Activated CD8-positive, alpha-beta memory T cell treated with anti-CD3 and anti-CD28 coated beads for 48 hours (primary cell): ENCODE measurements at places on chromosomes 6 and 20.

GRCh38 chr6:117298941-117299340, 33.6 kb downstream of the VGLL2 start:
- no peak for DNase-seq

DNA sequence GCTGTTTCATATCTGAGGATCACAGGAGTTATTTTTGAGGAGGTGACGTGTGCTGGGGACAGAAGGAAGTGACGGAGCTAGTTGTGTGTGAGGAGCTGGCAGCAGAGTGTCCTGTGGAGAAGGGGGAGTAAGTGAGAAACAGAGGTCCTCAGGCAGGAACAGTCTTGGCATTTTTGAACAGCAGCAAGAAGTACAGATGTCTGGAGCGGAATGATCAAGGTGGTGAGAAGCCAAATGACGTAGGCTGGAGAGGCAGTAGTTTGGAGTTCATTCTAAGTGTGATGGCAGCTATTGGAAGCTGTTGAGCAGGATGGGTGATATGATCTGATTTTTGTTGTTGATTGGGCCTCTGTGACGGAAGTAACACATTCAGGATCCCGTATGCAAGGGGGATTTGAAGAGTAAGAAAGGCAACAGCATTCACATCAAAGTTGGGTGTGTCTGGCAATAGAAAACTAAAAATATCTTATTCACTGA, 52.3 kb downstream of the SOBP start:
- no peak for DNase-seq

DNA sequence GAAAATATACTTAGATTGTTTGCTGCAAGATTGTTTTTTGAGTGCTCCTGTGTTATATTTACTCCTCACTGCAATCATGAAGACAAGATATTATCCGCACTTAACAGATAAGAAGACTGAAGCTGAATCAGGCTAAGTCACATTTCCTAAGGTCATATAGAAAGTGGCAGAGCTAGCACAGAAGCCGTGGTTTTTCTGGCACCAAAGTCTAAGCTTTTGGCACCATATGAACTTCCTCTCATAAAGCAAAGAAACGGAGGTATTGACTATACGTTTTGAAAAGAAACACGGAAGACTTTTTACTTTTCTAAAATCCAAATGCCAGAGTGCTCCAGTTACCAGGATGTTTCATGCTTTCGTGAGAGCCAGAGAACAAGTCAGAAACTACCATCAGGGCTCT, 9.3 kb upstream of the DTD1 start:
- DNase-seq, result no peak

- DNase-seq, result no peak
Measured at GRCh38 chr20:22630701-22631100, 46.3 kb upstream of the FOXA2 start.

DNA sequence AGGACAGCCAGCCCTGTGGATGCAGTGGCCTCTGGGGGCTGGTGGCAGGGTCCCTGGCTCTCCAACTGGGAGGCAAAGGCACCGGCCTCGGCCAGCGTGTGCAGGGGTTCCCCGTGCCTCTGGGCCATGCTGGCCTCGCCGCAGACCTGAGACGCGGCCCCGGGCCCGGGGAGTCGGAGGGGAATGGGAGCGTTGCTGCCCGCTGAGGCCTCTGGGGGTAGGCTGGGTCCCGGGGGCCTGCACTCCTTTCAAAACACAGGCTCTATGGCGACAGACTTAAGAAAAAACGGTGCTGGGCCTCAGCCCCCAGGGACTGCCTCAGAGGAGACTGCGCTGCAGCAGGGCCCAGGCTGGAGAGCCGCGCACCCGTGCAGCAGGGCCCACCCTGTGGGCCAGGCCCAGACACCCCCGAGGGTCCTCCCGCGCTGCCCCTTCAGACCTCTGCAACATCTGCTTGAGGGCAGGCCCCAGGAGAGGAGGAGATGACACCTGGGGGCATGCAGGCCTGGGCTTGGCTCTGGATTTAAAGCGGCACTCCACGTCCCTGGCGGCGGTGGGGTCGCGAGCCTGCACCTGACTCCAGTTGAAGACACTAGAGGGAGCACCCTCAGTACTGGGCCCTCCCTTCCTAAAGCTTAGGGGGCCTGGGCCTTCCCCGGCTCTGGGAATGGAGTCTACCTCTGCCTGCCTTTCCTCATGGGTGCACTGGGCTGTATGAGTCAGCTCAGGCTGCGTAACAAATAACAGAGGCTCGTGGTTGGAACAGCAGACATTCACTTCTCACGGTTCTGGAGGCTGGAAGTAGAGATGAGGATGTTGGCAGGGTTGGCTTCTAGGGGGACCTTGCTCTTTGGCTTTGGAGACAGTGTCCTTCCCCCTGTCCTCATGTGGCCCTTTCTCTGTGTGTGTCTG, 117.4 kb upstream of the RPS6KA2 start:
- no peak for DNase-seq

DNA sequence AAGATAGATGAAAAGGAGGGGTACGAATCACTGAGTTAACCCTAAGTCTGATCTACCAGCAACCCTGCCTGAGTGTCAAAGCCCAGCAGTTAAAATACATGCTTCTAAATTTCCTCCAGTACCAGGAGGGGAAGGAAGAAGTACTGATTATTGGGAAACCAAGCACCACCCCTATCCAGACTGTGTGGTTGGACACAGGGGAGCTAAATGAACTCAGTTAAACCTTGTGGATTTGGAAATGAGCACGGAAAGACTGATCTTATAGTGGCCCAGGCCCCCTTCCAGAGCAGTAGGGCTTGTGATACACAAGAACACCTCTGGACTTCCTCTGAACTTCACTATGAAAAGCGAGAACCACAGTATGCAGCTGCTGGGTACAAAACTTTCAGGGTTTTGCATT, 585.6 kb downstream of the MAFB start:
- DNase-seq, result no peak

DNA sequence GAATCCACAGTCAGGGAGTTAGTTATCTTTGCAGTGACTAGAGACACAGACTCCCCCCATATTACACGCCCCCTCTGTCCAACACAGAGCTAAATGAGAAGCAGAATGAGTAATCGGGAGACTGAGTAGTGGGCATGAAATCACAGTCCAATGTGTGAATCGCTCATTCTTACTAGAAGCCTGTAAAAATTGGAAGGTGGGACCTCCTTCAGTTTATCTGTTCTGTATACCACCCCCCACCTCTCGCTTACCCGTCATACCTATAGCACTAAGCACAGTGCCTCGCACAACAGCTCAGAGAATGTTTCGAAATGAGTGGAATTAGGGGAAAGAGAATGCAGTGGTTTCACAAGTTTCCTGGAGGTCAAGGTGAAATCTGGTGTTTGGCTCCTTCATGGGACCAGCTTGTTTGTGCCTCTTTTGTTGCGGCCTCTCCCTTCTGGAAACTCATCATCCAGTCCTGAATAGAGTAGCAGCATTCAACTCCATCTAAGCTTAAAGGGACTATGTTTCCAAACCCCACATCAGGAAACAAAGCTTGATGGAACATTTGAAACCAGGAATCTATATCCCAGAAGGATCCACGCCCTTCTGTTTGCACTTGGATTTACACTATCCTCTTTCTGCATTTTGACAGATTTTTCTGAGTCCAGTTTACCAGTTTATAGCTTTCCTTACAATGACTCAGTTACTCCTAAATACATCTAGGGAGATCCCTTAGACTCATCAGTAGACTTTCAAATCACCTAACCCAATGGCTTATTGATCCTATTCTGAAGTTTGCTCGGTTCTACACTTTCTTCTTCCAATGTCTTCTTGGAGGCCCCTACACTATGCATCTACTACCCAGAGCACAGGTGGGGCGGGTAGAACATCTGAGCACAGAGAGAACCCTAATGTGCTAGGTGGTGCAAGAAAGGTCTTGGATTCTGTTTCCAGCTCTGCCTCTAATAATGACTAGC, 59.2 kb upstream of the PIM1 start:
- no peak for DNase-seq

DNA sequence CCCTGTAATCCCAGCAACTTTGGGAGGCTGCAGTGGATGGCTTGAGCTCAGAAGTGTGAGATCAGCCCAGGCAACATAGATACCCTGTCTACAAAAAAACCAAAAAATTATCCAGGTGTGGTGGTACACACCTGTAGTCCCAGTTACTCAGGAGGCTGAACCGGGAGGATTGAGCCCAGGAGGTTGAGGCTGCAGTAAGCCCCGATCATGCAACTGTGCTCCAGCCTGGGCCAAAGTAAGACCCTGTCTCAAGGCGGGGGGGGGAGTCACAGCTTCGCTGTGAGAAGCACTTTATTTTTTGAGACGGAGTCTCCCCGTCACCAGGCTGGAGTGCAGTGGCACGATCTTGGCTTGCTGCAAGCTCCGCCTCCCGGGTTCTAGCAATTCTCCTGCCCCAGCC, 54.2 kb downstream of the EZR start:
- no peak for DNase-seq

DNA sequence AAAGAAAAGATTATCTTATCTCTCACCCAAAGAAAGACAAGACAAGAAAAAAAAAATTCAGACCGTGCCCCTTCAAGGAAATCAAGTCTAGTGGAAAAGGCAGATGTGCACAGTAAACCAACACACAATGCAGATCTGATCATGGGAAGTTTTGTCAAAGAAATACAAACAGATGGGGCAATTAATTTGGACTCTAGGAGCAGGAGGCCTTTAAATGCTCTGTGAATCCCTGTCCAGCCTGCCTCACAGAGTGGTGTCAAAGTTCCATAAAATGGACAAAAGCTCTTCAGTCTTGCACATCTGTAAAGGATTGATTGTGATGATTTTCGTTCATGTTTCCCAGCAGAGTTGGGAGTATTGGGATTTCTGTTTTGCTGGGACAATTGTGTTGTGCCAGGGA, 53.1 kb upstream of the TGM3 start:
- DNase-seq, result no peak

- no peak for DNase-seq
Measured at GRCh38 chr6:109373762-109374161, 8.5 kb downstream of the CD164 start.

DNA sequence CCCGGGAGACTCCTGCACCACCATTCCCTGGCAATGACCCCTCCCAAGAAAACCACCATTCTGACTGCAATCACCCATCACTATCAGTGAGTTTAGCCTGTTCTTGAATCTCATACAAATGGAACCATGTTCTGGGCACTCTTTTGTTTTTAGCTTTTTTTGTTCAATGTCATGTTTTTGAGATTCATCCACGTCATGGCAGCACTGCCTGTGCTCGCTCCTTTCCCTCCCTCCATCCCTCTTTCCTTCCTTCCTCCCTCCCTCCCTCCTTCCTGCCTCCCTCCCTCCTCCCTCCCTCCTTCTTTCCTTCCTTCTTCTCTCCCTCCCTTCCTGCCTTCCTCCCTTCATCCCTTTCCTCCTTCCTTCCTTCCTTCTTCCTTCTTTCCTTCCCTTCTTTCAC, 44.4 kb upstream of the PMEPA1 start:
- DNase-seq, result no peak

DNA sequence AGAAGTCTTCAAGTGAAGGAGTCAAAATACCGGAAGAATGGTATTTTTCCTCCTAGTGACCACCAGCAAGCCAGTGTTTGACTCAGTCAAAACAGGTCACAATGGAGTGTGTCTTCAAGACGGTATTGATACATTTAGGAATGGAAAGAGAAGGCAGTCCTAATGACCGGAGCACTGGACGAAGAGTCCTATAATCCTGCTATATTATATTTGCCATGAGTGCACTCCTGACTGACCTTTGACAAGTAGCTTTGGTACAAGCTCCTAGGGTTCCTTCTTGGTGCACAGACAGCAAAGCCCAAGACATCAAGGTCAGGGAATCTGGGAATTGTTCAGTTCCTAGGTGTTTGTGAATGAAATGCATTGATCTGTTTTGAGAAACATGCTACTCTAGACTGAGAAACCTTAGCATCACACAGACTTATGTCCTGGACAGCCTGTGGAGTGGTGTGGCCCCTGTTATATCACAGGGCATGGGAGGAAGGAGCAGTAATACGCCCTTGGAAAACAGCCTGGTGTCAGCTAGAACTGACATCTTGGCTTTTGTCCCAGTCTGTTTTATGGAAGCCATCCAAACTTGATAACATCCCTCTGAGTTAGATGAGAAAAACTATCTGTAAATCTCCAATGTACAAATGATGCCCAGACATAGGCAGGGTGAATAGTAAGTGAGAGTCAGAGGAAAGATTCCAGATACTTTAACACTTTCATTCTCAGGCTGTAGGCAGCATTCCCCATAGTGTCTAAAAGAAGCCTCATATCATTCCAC, 18.5 kb downstream of the NOX3 start:
- DNase-seq, result no peak
